ENCODE measurements at places on chromosomes 4 and X. TPM values are rescaled to one million over a fixed set of nuclear protein-coding genes. Genes with fewer than 3 reads are reported as not detected.

Gene UTP3
- 12.0 TPM for polyA plus RNA-seq

Gene NLRP2B
- not detected for polyA plus RNA-seq

Gene MAGEA10
- not detected for polyA plus RNA-seq

Gene FAM184B
- not detected for polyA plus RNA-seq

Gene ESX1
- not detected for polyA plus RNA-seq

Gene TAF7L
- polyA plus RNA-seq = 0.08 TPM

Gene STK32B
- 1.00 TPM for polyA plus RNA-seq

Gene SMIM10L2A
- 4.2 TPM for polyA plus RNA-seq

Gene PPEF2
- not detected for polyA plus RNA-seq

Gene ADH1C
- 4.4 TPM for polyA plus RNA-seq

Gene AFF2
- polyA plus RNA-seq = 2.1 TPM

Gene PROM1
- polyA plus RNA-seq = 14.3 TPM

Gene HSFX2
- polyA plus RNA-seq = 1.1 TPM

Gene KLHL4
- 1.3 TPM for polyA plus RNA-seq

Gene MAGEE1
- polyA plus RNA-seq = 0.52 TPM

Gene PNMA3
- polyA plus RNA-seq = 20.0 TPM

Gene SYAP1
- 52.1 TPM for polyA plus RNA-seq

Gene GPC4
- 16.0 TPM for polyA plus RNA-seq

Gene LGI2
- polyA plus RNA-seq = 0.89 TPM

Gene UGT2B11
- 3.2 TPM for polyA plus RNA-seq

Gene RAP1GDS1
- polyA plus RNA-seq = 28.5 TPM

Gene ALAS2
- polyA plus RNA-seq = not detected

Gene SHROOM3
- 35.0 TPM for polyA plus RNA-seq

Gene GPR119
- polyA plus RNA-seq = 0.39 TPM

Gene PGAM4
- polyA plus RNA-seq = not detected

Gene CRMP1
- 12.5 TPM for polyA plus RNA-seq

Gene ANK2
- 3.6 TPM for polyA plus RNA-seq

Gene MTNR1A
- not detected for polyA plus RNA-seq

Gene CWH43
- not detected for polyA plus RNA-seq

Gene ADH6
- 11.9 TPM for polyA plus RNA-seq

Gene CXCR3
- polyA plus RNA-seq = not detected

Gene VGLL1
- 11.6 TPM for polyA plus RNA-seq

Gene RAI2
- 8.2 TPM for polyA plus RNA-seq

Gene FRMPD4
- not detected for polyA plus RNA-seq

Gene GAGE12G
- polyA plus RNA-seq = not detected

Gene RIPPLY1
- 0.21 TPM for polyA plus RNA-seq

Gene CCDC160
- 1.9 TPM for polyA plus RNA-seq

Gene PRR32
- not detected for polyA plus RNA-seq

Gene S100P
- 51.6 TPM for polyA plus RNA-seq

Gene KDR
- polyA plus RNA-seq = 96.0 TPM

Gene PLS3
- polyA plus RNA-seq = 277 TPM

Gene PDGFRA
- 30.1 TPM for polyA plus RNA-seq

Gene CPZ
- polyA plus RNA-seq = 113 TPM

Gene TREX2
- polyA plus RNA-seq = 0.81 TPM

Gene PLK4
- polyA plus RNA-seq = 5.4 TPM

Gene KCTD8
- 0.35 TPM for polyA plus RNA-seq

Gene PDHA2
- polyA plus RNA-seq = not detected

Gene SLC25A31
- polyA plus RNA-seq = not detected

Gene TMSB15B
- 18.2 TPM for polyA plus RNA-seq

Gene ATP8A1
- 4.4 TPM for polyA plus RNA-seq

Gene MAGEB2
- not detected for polyA plus RNA-seq
